Smooth muscle cell of the coronary artery (primary cell): ENCODE measurements at places on chromosomes 11 and 22. TPM values are rescaled to one million over a fixed set of nuclear protein-coding genes. Genes with fewer than 3 reads are reported as not detected.

The SAA4 gene
- not detected in 2 replicates for total RNA-seq

The FREY1 gene
- total RNA-seq: 0.75 and 1.8 TPM in 2 replicates

The PRODH gene
- total RNA-seq: 0.08 and 0.59 TPM in 2 replicates

The RIMBP3C gene
- 0.15 and 0.70 TPM in 2 replicates for total RNA-seq

The RBM7 gene
- 71.7 and 74.3 TPM in 2 replicates for total RNA-seq

The BTG4 gene
- total RNA-seq: not detected in 2 replicates

The CDC42BPG gene
- under 0.01 and 0.08 TPM in 2 replicates for total RNA-seq

The B3GAT1 gene
- total RNA-seq: not detected in 2 replicates

The COPB1 gene
- 252 and 296 TPM in 2 replicates for total RNA-seq

The CHADL gene
- total RNA-seq: 0.12 and 0.60 TPM in 2 replicates

The PGA4 gene
- total RNA-seq: 0.59 TPM in 1 of 2 replicates, not detected in the other

The ADAMTS8 gene
- total RNA-seq: 0.23 and 3.2 TPM in 2 replicates

The XNDC1N gene
- 4.6 and 7.3 TPM in 2 replicates for total RNA-seq

The OR51B5 gene
- total RNA-seq: 0.15 TPM in 1 of 2 replicates, not detected in the other

The CYB5R2 gene
- 1.8 and 17.0 TPM in 2 replicates for total RNA-seq

The OR4A16 gene
- total RNA-seq: not detected in 2 replicates

The CRACR2B gene
- total RNA-seq: 0.45 and 0.70 TPM in 2 replicates

The GNAZ gene
- total RNA-seq: 0.30 and 1.3 TPM in 2 replicates

The TEX12 gene
- 0.15 TPM in 1 of 2 replicates, not detected in the other for total RNA-seq

The OR2AG1 gene
- not detected in 2 replicates for total RNA-seq

The DERL3 gene
- total RNA-seq: 0.23 TPM in 1 of 2 replicates, not detected in the other

The RIBC2 gene
- total RNA-seq: 0.08 and 0.12 TPM in 2 replicates

The MRGPRX3 gene
- total RNA-seq: not detected in 2 replicates
